Thymus (tissue), 14 donors: ENCODE measurements at places on chromosomes 7 and 10. TPM values are rescaled to one million over a fixed set of nuclear protein-coding genes. Genes with fewer than 3 reads are reported as not detected.

DNA sequence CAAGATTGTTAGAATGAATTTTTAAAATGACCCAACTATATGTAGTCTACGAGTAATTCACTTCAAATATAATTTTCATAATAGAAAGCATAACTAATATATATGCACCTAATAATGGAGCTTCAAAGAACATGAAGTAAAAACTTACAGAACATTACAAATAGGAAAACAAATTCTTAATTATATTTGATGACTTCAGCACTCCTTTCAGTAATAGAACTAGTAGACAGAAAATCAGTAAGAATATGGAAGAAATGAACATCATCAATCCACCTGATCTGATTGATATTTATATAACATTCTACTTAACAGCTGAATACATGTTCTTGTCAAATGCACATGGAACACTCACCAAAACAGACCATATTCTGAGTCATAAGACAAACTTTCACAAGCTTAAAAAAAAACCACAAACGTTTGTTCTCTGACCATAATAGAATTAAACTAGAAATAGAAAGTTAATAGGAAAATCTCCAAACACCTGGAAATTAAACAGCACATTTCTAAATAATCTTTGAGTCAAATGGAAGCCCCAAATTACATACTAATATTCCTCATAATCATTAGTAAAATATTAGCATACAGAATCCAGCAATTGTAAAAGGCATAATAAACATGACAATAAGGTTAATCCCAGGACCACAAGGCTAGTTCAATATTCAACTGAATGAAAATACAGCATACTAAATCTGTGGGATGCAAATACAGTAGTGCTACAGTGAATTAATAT lies 48.0 kb downstream of the BRAF start:
- H3K27me3 ChIP-seq = no peaks in the 10 kb centered on the region
- H3K4me1 ChIP-seq = no peaks in the 10 kb centered on the region
- no peak overlapping the region for H3K27ac ChIP-seq
- no peak overlapping the region for H3K4me3 ChIP-seq

GRCh38 chr7:78662939-78663338 lies 790.5 kb downstream of the MAGI2 start:
- no peaks in the 10 kb centered on the region for H3K27me3 ChIP-seq
- no peak overlapping the region for H3K27ac ChIP-seq
- H3K4me3 ChIP-seq = no peak overlapping the region
- H3K36me3 ChIP-seq = no peaks in the 10 kb centered on the region
- no peak for DNase-seq
- H3K4me1 ChIP-seq = no peaks in the 10 kb centered on the region

CYCS gene
- 114 TPM for total RNA-seq

SH2B2 gene
- total RNA-seq = 0.76 TPM

ITPRID1 gene
- 0.05 TPM for total RNA-seq
